ENCODE measurements at places on chromosomes 2 and 18. TPM values are rescaled to one million over a fixed set of nuclear protein-coding genes. Genes with fewer than 3 reads are reported as not detected.

The ANTXR1 gene
- 164 TPM for total RNA-seq

The ERBB4 gene
- not detected for total RNA-seq

The CYP26B1 gene
- total RNA-seq, result 17.1 TPM

The PARD3B gene
- total RNA-seq, result 0.52 TPM

The VWC2L gene
- total RNA-seq, result not detected

The STAT4 gene
- total RNA-seq, result 3.9 TPM

All from A549 treated with dexamethasone at 1 μM for 4 hours (cell line).